Iris pigment epithelial cell (primary cell): ENCODE measurements at places on chromosomes 12 and 14.
A peak's percentile ranks its signal among the peaks of the same experiment; 100 is the strongest.

DNA sequence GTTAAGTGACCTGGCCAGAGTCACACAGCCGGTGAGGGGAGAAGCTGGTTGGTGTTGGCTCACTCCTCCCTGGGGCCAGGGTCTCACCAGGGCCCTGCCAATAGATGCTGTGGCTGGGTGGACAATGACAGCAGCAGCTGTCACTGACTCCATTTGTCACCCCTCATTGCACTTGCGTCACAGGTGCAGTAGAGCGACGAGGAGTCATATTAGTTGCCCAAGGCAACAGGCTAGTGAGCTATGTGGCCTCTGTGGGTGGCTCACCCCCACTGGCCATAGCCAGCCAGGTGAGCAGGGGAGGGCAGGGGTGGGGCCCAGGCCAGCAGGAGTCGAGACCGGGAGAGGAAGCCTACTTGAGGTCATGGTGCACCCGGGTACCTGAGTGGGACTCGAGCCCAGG, 9.7 kb downstream of the SLC25A47 start:
- no peak for DNase-seq

- DNase-seq = no peak
Observed at GRCh38 chr12:67884596-67884995, 104.7 kb upstream of the IFNG-AS1 start.

GRCh38 chr12:115296613-115297198, 612.7 kb upstream of the TBX3 start:
- DNase-seq = no peak

GRCh38 chr14:24806061-24806678, 172.2 kb upstream of the GZMB start:
- DNase-seq = peak; percentile 41

- DNase-seq = peak; percentile 83
Observed at GRCh38 chr12:50581226-50582184, 76.7 kb downstream of the DIP2B start.

DNA sequence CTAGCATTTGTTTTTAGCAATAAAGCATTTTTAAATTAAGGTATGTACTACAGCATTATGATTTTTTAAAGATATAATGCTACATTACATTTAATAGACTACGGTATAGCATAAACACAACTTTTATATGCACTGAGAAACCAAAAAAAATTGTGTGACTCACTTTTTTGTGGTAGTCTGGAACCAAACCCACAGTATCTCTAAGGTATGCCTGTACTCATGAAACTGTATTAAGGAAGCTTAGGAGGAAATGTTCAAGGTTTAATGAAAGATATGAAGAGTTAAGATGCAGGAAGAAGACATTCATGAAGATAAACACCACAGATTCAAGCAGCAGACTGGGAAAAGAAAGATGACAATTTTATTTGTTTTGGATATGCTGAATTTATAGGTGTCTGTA, 51.7 kb downstream of the PPP1R12A start:
- peak; percentile 81 for DNase-seq

- peak; percentile 81 for DNase-seq
Observed at GRCh38 chr14:103696466-103697071, 18.7 kb downstream of the XRCC3 start.

DNA sequence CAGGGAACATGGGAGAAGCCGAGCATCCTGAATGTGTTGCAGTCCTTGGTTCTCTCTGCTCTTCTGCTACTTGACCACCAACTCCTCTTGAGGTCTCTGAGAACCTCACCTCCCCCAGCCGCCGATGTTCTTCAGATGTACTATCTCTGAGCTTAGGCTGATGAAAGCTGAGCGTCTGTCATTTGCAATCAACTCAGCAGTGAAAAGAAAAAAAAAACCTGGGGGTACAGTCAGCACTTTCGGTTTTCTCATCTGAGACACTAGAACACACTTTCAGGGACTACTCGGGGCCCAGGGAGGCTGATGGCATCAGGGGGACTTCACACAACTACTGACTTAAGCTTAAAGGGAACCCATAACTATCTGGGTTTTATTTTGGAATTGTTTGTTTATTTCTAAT, 9.6 kb upstream of the FLVCR2 start:
- DNase-seq = no peak

- no peak for DNase-seq
Observed at GRCh38 chr12:1185460-1186182, 194.6 kb downstream of the ERC1 start.

GRCh38 chr12:12334367-12335040, 15.5 kb downstream of the MANSC1 start:
- DNase-seq = peak; percentile 48

DNA sequence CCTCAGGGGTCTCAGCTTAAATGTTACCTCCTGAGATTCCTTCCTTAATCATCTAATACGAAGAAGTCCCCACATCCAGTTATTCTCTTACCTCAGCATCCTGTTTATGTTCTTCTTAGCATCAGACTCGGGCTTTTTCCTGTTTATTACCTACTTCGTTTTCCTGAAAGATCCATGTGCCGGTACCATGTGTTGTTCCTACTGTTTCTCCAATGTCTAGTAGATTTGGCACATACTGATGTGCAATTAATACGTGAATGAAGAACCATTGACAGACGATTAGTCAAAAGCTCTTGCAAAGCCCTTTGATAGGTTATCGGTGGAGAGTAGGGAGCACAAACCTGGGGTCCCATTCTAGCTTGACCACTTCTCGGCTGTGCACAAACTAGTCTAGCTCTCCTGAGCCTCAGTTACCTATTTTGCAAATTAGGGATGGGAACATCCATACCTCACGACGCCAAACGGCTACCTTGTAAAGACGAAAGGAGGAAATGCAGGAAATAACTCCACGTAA, 735 bp upstream of the MAPKAPK5 start:
- no peak for DNase-seq

DNA sequence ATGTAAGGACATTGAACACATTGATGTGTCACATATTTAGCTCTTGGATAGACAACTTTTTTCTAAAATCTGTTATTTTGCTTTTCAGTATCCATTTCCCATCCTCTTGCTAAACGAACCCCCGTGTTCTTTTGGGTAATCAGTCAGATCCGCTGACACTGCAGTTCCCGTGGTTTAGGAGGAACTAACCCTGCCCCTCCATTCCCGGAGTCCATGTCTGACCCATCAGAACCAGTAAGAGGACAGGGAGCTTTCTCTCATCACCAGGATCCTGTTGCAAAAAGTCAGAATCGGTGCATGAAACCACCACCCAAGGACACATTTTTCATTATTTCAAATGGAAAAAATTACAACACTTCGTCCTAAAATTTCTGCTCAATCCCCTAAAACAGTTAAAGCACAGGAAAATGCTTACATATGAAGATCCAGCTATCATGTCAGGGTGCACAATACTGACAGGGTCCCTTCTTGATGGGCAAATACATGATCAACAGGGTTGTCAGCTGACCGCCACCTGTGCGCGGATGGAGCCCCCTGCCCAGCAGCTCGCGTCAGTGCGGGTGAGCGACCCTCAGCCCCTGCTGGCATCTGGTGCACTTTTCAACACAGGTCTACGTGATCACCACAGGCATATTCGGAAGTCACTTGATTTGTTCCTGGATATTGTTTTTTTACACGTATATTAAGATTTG, 276.8 kb downstream of the ADGRD1 start:
- no peak for DNase-seq

GRCh38 chr12:52581481-52581880, 7.8 kb upstream of the KRT74 start:
- DNase-seq = peak; percentile 62

- DNase-seq = peak; percentile 69
Observed at GRCh38 chr12:15165012-15165659, 56.1 kb downstream of the RERG start.

DNA sequence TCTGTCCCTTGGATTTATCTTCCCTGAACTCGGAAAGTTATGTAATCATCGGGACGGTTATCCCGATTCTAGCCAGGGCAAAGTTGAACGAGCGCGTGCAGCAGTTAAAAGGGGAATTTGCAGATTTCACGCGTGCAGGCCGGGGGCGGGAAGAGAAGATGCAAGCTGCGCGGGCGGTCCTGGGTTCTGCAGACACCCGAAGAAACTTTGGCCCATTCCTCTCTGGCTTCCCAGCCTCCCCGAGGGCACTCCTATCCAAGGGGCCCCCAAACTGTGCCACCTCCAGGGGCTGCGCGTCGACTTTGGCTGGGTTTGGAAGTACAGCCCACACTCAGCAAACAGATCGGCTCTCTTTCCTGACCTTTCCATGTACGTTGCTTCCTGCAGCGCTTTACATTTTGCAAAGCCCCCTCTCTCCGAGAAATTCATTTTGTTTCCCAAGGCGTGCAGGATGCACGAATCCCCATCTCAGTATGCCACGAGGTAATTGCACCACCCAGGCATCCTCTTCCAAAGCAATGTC, 941 bp upstream of the PPP1CC start:
- DNase-seq = peak; percentile 34

DNA sequence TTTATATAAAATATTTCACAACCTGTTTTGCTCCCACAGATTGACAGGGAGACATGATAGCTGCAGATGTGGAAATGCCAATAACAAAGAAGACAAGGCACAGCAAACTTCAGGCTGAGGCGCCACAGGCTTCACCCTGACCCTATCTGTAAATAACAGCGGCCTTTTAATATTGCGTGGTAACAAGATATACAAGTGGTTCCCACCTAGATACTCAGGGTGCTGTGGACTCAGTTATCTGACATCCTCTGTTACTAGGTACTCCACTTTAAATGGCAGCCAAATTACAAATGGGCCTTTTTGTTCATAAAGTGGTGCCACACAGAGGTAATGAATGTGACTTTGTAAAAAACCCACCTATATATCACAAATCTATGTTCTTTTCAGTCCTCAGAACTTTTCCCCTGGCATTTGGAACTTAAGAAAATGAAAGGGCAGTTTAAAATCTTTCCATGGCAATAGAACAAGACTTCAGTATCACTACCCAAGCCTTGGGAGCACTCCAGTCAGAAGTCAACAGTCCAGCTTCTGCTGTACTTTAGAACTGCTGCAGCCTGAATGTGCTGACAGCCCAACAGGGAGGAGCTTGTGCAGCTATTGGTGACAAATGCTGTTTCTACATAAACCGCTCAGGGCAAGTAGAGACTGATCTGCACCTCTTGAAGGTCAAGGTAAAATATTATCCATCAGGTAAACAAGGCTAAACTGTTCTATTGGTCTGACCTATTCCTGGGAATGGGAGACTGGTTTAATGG, 86.2 kb upstream of the DCD start:
- DNase-seq = no peak

DNA sequence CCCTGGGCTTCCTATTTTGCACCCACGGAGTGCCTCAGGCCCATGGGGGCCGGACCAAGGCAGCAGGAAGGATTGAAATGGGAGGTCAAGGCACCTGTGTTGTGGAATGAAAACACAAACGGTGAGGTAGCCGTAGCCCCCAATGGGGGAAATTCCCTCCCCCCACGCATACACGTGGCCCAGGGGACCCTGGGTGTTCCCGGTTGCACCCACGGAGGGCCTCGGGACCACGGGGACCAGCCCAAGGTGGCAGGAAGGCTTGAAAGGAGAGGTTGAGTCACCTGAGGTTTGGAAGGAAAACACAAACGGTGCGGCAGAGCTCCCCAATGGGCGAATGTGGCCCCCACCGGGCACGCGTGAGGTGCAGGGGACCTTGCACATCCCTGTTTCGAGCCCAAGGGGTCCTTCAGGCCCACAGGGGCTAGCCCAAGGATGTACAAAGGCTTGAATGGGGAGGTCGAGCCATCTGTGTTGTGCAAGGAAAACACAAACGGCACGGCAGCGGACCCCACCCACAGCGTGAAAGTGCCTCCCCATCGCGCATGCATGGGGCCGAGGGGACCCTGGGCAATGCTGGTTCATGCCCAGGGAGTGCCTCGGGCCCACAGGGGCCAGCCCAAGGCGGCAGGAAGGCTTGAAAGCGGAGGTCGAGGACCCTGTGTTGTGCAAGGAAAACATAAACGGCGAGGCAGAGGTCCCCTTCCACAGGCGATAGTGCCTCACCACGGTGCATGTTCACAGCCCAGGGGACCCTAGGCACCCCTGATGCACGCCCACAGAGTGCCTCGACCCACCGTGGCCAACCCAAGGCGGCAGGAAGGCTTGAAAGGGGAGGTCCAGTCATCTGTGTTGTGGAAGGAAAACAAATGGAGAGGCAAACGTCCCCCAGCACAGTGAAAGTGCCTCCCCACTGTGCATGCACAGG, 376.7 kb downstream of the ALG10 start:
- no peak for DNase-seq

GRCh38 chr12:180445-180844, 33.5 kb downstream of the SLC6A12 start:
- DNase-seq = peak; percentile 44

DNA sequence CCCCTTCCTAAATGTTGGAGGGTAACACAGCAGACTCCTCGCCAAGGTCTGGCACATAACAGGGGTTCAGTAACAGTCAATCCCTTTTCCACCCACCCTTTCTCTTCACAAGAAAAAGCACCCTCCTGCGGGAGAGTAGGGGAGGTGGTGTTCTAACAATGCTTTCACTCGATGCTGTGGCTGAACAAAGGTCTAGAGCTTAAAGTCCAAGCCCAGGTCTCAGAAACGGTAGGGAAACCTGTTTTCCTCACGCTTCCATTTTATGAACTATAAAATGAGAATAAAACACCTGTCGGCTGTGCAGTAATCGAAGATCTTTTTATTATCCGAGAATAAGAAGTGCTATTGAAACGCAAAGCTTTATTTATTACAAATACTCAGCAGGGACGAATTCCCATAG, 20.9 kb upstream of the CACNA2D4 start:
- DNase-seq = no peak

DNA sequence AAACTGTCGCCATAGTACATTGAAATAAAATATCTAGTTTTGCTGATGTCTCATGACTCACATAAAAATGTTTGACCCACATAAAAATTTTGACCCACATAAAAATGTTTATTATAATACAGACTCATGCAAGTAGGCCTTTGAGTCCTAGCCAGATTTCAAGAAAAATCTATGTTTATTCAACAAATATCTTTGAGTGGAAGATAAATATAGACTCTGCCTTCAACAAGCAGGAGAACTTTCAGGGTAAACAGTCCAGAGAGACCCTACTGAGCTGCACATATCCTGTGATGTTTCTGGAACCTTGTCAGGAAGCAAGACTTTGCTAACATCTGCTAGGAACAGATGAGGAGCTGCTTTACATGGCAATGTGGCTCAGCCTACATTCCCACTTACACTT, 283.1 kb downstream of the MDGA2 start:
- DNase-seq = no peak

- DNase-seq = no peak
Observed at GRCh38 chr12:111588010-111588409, 11.1 kb downstream of the ATXN2 start.

DNA sequence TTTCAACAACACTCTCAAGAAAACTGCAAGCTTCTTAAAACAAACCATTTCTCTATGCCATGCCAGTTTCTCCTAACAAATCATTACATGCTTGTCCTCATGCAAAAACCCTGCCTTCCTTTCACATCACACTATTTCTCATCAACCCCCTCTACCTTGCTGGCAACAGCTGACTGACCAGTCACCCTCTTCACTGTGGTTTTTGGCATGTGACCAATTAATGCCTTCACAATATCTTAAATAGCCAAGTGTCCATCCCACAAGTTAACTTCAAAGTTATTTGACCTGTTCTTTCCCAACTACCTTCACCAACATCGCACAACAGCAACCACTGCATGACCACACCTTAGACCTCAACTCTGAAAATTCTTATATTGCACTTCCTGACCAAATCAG, 159.6 kb downstream of the CEP128 start:
- peak; percentile 39 for DNase-seq
